ENCODE measurements at places on chromosomes 2 and 18.

DNA sequence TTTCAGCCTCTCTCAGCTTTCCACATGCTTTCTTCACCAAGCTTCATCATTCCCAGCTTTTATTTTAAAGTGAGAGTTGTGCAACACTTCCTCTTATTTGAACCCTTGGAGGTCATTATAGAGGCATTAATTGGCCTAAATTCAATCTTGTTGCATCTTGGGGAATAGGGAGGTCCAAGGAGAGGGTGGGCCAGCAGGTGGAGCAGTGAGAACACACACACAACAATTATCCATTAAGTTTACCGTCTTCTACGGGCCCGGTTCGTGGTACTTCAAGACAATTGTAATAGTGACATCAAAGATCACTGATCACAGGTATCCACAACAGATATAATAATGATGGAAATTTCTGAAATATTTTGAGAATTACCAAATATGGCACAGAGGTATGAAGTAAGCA is 457.2 kb upstream of the SMIM21 start:
- DNase-seq = no peak

- DNase-seq = no peak
Measured at GRCh38 chr2:176202491-176202890, 14.0 kb downstream of the HOXD1 start.

DNA sequence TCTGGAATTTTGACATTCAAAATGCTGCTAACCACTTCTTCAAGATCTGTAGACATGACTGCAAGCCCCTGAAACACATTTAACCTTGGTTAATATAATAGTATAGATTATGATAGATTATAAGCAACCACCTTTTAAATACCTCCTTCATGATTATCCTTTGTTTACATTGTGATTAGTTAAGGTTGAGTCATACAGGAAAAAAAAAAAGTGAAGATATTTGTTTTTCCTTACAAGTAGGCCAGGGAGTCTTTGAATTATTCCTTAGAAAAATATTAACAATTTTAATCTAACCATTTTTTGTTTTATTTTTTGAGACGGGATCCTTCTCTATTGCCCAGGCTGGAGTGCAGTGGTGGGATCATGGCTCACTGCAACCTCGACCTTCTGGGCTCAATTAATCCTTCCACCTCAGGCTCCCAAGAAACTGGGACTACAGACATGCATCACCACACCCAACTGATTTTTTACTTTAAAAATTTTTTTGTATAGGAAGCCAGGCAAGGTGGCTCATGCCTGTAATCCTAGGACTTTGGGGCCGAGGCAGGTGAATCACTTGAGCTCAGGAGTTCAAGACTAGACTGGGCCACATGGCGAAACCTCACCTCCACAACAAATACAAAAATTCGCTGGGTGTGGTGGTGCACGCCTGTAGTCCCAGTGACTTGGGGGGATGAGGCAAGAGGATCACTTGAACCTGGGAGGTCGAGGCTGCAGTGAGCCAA is 99.4 kb downstream of the SLC39A10 start:
- DNase-seq = no peak

DNA sequence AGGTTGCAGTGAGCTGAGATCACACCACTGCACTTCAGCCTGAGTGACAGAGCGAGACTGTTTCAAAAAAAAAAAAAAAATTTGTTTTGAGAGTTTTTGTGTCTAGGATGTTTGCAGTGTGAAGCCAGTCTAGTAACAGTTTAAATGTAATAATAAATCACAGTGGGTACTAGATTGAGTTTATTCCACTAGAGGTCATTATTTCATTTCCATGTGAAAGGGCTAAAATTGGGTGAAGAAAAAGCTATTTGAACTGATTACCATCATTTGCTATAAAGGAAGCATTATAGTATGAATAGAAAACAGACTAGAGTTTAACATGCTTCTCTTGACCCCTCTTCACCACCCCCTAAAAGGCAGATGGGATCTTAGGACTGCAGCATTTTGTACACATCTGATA is 20.3 kb downstream of the SNRPD1 start:
- no peak for DNase-seq

- no peak for DNase-seq
Measured at GRCh38 chr2:80329491-80329890, 24.9 kb upstream of the LRRTM1 start.

DNA sequence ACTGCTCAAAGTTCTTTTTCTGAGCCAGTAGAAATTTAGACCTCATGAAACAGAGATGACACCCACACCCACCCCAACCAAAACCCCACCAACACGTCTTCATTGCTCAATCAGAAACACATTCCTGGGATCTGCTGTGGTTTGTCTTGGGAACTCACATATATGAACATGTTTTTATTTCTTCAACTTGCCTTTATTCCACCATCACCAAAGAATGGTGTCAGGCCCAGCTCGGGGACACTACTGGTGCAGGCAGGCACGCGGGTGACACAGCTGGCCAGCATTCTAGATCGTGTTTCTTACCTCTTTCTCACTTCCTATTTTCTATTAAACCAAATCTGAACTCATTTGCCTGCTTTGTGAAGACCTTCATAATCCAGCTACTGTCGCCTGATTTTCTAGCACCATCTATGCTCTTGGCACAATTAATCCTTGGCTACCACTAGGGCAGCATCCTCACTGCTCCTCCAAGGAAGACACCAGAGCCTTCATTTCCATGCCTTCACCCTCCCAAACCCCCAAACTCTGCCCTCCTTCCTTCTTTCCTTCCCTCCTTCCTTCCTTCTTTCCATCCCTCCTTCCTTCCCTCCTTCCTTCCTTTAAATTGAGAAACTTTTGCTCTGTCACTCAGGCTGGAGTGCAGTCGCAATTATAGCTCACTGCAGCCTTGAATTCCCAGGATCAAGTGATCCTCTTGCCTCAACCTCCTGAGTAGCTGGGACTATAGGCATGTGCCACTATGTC is 157.1 kb downstream of the BCL2 start:
- DNase-seq = peak; percentile 81

DNA sequence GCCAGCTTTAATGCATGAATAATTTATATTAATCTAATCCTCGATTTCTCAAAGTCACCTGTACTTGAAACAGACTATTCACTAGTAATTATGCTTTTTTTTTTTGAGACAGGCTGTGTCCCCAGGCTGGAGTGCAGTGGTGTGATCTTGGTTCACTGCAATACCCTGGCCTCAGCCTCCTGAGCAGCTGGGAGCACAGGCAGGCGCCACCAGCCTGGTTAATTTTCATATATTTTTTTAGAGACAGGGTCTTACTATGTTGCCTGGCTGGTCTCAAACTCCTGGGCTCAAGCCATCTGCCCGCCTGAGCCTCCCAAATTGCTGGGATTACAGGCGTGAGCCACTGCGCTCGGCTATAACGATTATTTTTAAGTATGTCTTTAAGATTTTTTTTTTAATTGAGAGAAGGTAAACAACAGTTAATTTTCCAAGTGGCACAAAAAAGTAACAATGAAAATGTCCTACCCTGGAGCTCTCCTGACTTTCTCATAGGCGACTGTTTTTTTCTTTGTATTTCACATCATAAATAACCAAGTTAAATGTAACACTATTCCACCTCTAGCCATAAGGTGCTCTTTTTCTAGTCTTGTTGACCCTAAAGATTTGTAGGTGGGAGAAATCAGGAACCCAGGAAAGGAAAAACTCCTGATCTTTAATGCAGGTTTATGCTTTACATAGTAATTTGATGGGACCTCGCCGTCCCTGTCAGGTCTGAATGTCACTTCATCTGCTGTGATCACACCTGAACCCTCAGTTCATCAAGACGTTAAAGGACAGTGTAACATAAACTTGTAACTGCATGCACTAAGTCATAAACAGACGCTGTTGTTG is 1.3 kb upstream of the ANKRD12 start:
- DNase-seq = no peak

All from GM06990 (cell line).